ENCODE measurements at places on chromosomes 4 and X.

GRCh38 chrX:131854581-131854980 is 168.5 kb upstream of the STK26 start:
- no peak for DNase-seq

- no peak for DNase-seq
Measured at GRCh38 chr4:90443231-90443630, 316.0 kb downstream of the CCSER1 start.

DNA sequence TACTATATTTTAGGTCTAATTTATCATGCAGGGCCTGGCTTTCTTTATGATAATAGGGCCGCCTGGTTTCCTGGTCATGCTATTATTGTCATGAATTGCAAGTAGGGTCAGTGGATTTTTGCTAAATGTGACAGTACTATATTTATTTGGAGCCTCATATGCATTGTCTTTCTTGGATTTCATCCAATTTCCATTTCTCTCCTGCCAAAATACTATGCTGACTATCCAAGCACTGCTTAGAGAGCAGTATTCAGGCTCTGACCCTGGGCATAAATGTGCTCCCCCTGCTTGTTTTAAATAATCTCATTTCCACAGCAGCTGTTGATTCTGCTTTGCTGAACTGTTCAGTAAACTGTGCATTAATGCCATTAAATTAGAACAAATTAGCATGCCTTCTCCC is 269.3 kb downstream of the GPM6A start:
- DNase-seq = no peak

GRCh38 chr4:184473499-184474262 is 669 bp downstream of the IRF2 start:
- peak; percentile 56 for DNase-seq

DNA sequence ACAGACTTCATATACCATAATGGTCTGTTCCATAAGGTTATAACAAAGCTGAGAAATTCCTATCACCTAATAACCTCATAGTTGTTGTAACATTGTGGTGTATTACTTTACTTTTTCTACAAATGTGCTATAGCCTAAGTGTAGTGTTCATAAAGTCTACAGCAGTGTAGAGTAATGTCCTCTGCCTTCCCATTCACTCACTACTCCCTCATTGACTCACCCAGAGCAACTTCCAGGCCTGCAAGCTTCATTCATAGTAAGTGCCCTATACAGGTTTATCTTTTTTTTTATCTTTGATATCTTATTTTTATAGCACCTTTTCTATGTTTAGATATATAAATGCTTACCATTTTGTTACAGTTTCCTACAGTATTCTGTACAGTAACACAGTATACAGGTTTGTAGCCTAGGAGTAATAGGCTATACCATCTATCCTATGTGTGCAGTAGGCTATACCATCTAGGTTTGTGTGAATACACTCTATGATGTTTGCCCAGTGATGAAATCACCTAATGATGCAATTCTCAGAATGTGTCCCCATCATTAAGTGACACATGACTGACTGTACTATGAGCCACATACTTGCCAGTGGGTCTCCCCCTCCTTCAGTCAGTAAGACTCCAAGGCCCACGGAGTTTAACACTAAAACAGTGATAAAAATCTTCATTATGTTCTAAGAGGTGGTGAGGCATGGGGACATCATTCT is 299.9 kb downstream of the UNC5C start:
- DNase-seq = no peak

GRCh38 chr4:67593741-67594175 is 35.2 kb downstream of the STAP1 start:
- DNase-seq = no peak

DNA sequence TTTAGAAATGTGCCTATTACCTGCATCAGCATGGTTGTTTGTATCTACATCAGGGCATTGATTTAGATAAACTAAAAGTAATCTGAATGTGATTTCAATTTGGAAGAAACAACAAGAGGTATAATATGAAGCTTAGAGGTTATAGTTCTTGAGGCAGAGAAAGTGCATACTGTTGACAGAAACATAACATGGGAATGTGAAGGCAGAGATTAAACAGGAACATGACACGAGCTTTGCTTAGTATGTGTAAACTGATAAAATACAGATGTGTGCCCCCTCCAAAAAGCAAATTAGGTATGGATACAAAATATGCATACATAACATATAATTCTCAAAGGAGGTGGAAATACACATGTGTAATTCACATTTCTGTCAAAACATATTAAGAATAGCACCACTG is 1180.2 kb upstream of the ADGRL3 start:
- DNase-seq = no peak

DNA sequence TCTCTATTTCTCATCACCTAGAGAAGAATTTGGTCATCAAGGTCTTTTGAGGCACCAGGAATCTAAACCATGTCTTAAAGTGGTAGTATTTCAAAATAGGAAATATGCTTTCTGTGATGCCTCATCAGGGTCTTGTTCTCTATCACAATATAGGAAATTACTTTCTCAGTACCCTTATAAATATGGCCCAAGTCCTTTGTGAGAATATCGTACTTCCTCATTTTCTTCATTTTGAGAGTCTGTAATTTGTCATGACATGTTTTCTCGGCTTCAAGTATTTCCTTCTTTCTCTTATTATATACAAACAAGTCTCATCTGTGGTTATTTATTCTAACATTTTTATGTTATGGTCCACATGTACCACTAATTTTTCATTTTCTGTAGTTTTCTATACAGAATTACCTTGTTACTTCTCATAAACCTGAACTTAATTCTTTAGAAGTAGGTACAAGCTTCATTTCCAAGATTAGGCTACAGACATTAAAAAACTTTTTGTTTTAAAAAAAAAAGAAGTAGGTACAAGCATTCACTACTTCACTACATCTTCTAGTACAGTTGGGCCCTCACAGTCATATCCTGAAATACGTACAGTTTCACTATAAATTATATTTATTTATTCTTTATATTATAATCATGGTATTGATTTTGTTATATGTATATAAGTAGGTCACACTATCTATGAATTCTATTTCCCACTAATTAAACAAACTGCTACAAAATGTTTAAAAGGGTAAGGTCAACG is 54.4 kb downstream of the KLHL13 start:
- DNase-seq = no peak

DNA sequence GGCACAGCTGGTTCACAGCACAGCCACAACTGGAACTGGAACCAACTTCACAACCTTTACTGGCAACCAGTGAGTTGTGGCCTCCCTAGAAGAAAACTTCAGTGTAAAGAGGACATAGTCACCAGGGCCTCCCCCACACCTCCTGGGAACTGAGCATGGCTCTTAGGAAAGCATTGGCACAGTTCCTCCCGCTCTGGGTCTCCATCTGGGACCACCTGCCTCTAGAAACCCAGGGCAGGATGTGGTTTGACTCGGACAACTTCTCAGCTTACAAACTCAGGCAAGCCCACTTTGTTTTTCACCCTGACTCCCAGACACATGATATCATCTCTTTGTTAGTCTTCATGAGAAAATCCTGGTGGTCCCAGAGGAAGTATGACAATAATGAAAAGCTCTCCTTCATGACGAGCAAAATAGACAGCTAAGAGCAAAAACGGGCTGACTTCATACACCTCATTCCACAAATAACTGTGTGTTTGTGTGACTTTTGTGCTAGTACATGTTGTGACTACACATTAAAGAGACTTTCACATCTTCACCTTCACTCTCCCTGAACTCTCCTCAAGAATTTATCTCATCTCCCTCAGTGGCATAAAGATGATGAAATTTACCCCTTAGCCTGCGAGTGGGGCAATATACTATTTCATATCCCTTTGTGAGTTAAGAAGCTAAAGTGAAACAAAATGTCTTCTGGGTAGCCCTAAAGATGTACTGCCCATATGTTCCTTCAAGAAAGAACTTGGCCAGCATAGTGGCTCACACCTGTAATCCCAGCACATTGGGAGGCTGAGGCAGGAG is 75.4 kb downstream of the SH3KBP1 start:
- DNase-seq = no peak

DNA sequence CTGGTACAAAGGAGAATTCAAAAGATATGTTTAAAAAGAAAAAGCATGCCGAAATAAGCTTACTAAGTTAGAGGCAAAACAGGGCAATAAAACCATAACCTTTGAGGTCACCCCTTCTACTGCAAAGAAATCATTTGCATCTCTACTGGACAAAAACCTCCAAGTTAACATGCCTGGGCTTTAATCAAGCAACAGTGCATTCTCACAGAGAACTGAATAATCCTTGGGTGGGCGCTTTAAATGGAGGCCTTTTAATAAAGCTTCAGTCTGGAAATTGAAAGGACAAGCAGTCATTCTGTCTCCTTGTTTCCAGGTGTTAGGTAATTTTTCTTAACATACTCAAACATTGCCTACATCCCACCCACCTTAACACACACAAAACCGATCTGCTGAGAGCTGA is 34.6 kb upstream of the SMS start:
- DNase-seq = no peak

DNA sequence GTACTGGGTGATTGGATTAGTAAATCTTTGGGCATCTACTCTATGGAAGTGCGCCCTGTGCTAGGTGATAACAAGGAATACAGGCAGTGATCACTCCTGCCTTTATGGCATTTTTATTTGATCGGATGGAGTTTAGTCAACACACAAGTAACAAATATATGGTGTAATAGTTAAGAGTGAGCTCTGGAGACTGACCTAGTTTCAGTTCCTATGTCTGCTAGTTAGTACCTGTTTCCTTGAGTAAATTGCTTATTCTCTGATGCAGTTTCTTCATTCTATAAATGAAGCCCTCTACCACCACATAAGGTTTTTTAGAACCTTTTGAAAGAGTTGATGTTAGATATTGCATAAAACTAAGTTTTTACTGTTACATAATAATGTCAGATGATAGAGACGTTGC is 134.6 kb downstream of the KDM6A start:
- no peak for DNase-seq

- DNase-seq = peak; percentile 38
Measured at GRCh38 chrX:17590892-17591740, 146.2 kb upstream of the SCML1 start.

DNA sequence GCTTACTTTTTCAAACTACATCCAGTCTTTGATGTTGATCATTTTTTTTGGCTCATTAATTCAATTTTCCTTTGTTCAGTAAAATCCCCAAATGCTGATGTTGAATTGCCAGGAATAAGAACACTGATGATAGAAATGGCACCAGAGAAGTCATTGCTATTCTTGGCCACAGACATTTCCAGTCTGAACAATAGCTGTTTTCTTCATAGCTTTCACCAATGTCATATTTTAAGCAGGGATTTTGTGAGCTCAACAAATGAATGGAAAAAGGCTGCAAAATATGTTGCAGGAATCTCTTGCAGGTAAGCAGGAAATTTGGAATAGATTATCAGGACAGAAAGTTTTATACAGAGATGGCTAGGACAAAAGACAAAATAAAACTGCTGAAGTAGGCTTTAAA is 40.5 kb upstream of the GLRB start:
- no peak for DNase-seq

- no peak for DNase-seq
Measured at GRCh38 chr4:110904435-110905065, 281.7 kb upstream of the PITX2 start.

DNA sequence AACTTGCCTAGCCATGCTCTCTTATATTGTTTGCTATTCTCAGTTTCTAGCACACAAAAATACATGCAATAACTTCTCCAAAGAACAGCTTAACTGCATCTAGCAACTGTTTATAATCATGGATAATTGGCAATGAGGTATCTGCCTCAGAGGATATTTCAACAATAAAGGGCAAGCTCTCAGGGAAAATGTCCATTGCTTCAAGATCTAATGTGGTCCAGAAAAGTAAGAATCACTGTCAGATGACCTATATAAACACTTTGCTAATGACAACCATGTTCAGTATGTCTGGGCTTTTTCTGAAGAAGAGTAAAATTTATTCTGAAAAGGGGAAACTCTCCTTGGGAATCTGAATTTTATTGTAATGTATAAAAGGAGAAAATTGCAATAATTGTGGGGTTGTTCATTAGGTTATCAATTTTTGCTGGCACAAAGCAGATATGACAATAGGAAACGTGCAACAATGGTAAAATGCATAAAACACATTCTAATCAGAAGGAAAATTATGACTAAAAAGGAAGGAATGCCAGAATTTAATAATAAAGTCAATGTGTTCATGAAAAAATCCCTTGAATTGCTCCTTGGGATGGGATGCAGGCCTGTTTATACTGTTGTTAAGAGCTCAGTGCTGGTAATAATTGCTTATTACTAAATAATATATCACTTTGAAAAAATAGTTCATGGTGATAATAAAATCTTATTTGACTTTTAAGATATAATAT is 90.3 kb downstream of the ANTXR2 start:
- DNase-seq = no peak

DNA sequence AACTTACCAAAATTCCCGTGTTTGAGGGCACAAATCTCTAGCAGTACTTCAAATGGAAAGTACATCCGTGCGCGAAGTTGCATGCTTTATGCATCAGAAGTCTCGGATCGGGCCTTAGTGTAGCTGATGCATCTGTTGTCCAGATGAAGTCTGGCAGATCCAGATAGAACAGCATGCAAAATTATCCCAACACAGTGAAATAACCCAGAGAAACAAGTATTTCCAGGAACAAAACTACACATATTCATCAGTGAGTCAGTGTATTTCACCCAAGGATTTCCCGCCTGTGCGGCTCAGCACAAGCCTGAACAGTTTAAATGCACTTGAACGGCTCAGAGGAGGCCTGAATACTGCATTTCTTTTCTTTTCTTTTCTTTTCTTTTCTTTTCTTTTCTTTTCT is 27.4 kb upstream of the CLDN24 start:
- DNase-seq = no peak

GRCh38 chr4:156584100-156584499 is 387.5 kb downstream of the PDGFC start:
- DNase-seq = no peak

Measured in activated CD4-positive, alpha-beta memory T cell treated with anti-CD3 and anti-CD28 coated beads, Interleukin-2, amount 10 ng/mL, durations not matched to agents 7 days and 5 days (primary cell).